ENCODE measurements at places on chromosomes 12 and 14.

- DNase-seq, result no peak
These were observed 274.2 kb downstream of the TTC6 start for GRCh38 chr14:37869633-37870032.

GRCh38 chr12:109488051-109488665 lies 10.7 kb downstream of the UBE3B start:
- no peak for DNase-seq

GRCh38 chr14:59086241-59086882 lies 102.1 kb upstream of the DAAM1 start:
- no peak for DNase-seq

GRCh38 chr14:70664698-70665447 lies 23.2 kb downstream of the TTC9 start:
- DNase-seq, result no peak

GRCh38 chr12:111298582-111299436 lies 70.1 kb downstream of the PHETA1 start:
- peak; percentile 36 for DNase-seq

DNA sequence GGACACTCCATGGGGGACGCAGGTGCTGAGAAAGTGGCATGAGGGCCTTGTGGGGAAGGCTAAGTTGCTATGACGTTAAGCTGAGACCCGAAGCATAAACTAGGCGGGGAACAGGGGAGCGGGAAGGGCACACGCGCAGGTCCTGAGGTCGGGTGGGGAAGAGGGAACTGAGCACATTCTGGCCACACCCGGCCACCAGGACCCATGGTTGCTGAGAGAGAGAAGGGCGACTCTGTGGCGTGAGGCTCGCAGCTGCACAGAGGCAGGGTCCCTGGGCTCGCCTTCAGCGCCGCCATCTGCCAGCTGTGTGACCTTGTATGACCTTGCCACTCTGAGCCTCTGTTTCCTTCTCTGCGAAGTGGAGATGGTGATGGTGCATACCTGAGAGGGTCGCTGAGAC lies 182.5 kb downstream of the PHETA1 start:
- no peak for DNase-seq

DNA sequence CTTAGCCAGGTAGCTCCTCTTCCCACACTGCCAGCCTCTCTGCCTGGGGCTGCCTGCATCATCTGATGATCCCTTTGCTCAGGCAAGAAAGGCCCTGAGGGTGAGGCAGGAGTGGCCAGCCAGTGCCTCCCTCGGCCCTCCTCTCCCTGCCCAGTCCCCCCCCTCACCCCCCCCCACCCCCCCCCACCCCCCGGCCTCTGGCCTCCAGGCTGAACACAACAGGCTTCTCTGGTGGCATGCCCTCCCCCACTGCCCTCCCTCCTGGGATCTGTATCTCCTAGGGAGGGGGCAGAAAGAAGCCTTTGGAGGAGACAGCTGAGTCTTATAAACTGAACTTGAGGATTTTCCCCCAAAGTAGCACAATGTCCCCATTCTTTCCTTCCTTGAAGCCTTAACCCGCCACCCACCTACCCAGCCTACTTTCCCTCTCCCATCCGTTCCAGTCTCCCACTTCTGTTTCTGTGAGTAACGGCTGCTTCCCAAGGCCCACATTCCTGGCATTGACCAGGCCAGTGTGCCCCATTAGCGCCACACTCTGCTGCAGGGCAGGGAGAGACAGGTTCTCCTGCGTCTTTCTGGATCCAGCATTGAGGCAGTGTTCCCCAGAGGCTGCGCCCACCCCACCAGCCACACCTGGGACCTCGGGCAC lies 82.1 kb downstream of the B4GALNT3 start:
- no peak for DNase-seq

DNA sequence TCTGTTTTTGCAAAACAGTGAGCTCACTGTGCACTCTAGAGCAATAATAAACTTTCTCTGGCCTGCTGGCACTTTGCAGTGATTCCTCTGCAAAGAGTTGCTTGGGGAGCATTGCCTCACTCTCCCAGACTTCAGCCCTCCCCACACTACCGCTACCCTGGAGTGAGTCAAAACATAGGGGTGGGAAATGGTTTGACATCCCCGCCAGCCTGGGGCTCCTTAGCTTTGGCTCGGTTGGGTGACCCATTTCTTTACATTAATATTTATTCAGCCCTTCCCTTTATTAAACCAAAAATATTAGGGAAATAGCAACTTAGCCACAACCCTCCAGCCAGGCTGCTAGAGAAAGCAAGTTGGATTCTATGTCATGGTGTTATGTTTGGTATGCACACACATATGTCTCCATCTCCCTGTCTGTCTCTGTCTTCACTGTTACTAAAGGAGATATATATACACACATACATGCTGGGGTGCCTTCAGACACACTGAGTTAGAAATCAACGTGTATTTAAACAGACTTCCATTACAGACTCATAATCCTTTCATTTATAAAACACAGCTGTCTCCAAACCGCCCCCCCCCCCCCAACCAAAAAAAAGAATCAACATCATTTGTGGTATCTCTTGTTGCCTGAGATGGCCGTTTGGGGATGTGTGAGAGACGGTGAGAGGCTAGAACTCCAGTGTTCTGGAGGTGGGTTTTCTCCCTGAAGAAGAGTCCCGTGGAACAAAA lies 3.4 kb upstream of the IRF2BPL start:
- DNase-seq, result no peak

DNA sequence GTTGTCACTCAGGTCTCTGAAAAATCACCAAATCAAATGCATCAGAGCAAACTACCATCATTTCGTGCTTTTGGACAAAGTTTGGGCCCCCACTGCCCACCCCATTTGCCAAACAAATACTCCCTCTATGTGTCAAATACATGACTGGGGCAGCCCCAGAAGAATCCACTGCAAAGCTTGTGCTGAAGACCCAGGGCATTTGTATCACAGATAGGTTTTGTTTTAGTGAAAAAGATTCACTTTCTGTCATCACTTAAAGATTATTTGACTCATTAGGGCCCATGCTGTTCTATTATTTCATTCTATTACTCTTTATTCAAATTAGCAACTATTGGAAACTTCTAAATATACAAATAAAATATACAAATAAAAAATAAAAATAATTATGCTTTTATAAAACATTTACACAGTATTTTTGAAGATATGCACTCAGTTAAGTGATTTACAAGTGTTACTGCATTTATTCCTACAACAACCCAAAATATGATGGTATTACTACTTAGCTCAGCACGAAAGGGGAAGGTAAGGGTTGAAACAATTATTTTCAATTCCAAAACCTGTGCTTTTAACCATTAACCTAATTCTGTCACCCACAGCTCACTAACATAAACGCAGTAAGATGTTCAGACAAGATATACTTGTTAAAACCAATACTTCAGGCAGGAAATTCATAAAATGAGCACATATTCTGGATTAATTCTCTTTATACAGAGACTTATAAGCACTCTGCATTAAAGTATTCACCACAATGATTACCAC lies 36.5 kb downstream of the LRIG3 start:
- DNase-seq, result no peak

GRCh38 chr14:92597906-92598905 lies 84.6 kb downstream of the RIN3 start:
- DNase-seq, result no peak

DNA sequence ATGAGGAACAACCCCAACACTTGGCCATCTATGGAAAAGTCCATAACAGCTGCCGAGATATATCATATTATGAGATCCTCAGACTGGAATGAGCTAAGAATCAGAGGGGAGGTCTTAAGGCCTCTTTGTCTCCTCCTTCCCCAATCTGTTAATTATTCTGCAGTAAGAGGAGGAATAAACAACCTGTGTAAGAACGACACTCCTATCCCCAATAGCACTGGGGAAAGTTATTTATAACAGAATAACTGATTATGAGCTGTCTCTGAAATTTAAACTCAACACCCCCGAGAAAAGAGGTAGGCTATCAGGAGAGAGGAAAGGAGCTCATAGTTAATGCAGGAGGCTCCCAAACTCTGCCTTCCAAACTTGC lies 68.0 kb downstream of the NIN start:
- DNase-seq, result no peak

- peak; percentile 42 for DNase-seq
These were observed 1.0 kb downstream of the INSM2 start for GRCh38 chr14:35534873-35535482.

- DNase-seq, result no peak
These were observed 17.4 kb downstream of the GNG2 start for GRCh38 chr14:51877810-51878209.

DNA sequence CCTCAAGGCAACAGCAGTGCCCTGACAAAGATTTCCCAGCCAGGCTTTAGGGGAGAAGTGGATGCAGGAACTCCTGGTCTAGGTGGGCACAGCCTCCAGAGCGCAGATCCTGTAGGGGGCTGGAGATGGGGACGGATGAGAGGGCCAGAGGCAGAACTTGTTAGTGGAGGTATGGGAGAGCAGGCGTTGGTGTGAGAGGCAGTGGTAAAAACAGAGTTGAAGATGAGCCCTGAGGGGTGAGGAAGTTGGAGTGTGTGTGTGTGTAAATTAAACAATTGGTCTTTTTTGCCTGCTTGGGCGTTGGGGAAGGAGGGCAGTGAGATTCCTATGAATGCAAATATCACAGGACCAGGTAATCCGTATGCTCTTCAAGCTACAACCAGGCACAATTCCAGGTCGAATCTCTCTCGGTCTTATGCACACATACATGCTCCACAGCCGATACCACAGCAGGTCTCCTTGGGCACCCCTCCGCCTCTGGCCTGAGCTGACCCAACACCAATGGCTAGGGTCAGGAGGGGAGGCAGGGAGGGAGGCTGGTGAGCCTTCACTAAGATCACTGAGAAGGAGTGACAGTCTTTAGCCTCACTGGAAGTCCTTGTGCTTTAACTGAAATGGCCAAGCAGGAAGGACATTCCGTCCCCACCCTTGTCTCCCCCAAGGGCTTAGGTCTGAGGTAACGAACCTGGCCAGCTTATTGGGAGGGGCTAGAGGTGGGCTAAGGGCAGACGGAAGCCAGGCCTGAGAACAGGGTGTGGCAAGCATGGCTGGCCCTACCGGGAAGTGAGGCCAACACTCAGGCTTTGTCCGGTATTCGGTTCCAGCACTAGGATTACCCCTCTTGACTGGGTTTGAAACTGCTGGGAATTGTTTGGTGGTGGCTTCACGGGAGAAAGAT lies 1.5 kb upstream of the KRT7 start:
- no peak for DNase-seq

GRCh38 chr12:113683574-113683973 lies 211.9 kb upstream of the LHX5 start:
- no peak for DNase-seq

- no peak for DNase-seq
These were observed 28.6 kb upstream of the SLC6A13 start for GRCh38 chr12:291153-291723.

- DNase-seq, result no peak
These were observed 98.3 kb upstream of the CPNE8 start for GRCh38 chr12:39003541-39004155.

DNA sequence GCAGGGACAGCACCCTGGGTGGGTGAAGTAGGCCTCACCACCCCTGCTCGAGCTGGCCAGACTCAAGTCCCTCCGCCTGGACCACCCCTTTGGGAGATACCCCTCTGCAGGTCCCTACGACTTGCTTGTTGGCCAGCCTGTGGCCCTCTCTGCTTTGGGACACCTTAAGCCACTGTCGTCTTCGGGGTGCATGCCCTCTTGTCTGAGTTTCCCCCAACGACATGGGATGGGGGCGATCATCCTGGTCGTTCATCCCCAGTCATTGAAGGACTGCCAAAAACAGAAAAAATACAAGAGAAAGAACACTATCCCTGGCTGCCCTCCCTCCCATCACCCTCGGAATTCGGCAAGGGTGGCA lies 151.1 kb downstream of the DPF3 start:
- no peak for DNase-seq

GRCh38 chr12:39011166-39011565 lies 105.8 kb upstream of the CPNE8 start:
- DNase-seq, result no peak

GRCh38 chr14:74733221-74733620 lies 20.3 kb downstream of the FCF1 start:
- DNase-seq, result no peak

- DNase-seq, result no peak
These were observed 32.1 kb downstream of the PRMT8 start for GRCh38 chr12:3523058-3523457.

DNA sequence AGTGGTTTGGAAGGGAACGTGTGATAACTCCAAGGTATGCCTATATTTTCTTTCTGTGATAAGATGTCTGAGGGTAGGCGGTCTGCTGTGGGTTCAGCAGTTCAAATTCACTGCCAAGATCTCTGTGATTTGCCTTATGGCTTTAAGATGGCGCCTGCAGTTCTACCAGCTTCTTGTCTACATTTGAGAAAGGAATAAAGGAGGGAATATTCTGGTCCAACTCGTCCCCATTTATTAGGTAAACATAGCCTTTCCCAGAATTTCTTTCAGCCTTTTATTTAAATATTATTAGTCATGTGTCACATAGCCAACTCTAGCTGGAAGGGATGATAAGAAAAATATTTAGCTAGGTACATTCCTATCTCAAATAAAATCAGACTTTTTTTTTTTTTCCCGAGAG lies 48.8 kb downstream of the KCNJ8 start:
- DNase-seq, result no peak

- DNase-seq, result no peak
These were observed 13.2 kb downstream of the NOPCHAP1 start for GRCh38 chr12:104999347-104999685.

- no peak for DNase-seq
These were observed 483.4 kb downstream of the LRFN5 start for GRCh38 chr14:42090122-42090521.

- no peak for DNase-seq
These were observed 2.6 kb downstream of the GRIP1 start for GRCh38 chr12:66676241-66676640.

- no peak for DNase-seq
These were observed 465.9 kb upstream of the TBX3 start for GRCh38 chr12:115149685-115150378.
